ENCODE measurements at places on chromosomes 4 and X. TPM values are rescaled to one million over a fixed set of nuclear protein-coding genes. Genes with fewer than 3 reads are reported as not detected.

The WDR45 gene
- total RNA-seq = 78.5 TPM

The TGIF2LX gene
- not detected for total RNA-seq

- no peaks in the 10 kb centered on the region for H3K27me3 ChIP-seq
- no peaks in the 10 kb centered on the region for H3K4me1 ChIP-seq
- H3K36me3 ChIP-seq = no peaks in the 10 kb centered on the region
- no peak for DNase-seq
Measured at GRCh38 chr4:112895811-112896608, 153.4 kb upstream of the ANK2 start.

GRCh38 chr4:139084804-139085093, 69.2 kb downstream of the NOCT start:
- no peaks in the 10 kb centered on the region for H3K27me3 ChIP-seq
- peak overlapping the region; percentile 70 for H3K4me3 ChIP-seq
- H3K27ac ChIP-seq = peak overlapping the region; percentile 95
- no peak for DNase-seq

- DNase-seq = no peak
- no peaks in the 10 kb centered on the region for H3K4me1 ChIP-seq
- no peaks in the 10 kb centered on the region for H3K36me3 ChIP-seq
Measured at GRCh38 chr4:40421839-40422708, 86.9 kb downstream of the CHRNA9 start.

GRCh38 chr4:98262431-98262830, 1.2 kb downstream of the RAP1GDS1 start:
- no peaks in the 10 kb centered on the region for H3K4me1 ChIP-seq
- DNase-seq = no peak
- H3K27me3 ChIP-seq = no peaks in the 10 kb centered on the region
- H3K27ac ChIP-seq = peak overlapping the region; percentile 93
- peak overlapping the region; percentile 95 for H3K4me3 ChIP-seq
- no peaks in the 10 kb centered on the region for H3K36me3 ChIP-seq

- H3K36me3 ChIP-seq = no peaks in the 10 kb centered on the region
- no peak for DNase-seq
- H3K27me3 ChIP-seq = no peaks in the 10 kb centered on the region
- no peaks in the 10 kb centered on the region for H3K4me1 ChIP-seq
- H3K27ac ChIP-seq = no peak overlapping the region
Measured at GRCh38 chrX:40880712-40881111, 145.4 kb upstream of the MED14 start.

GRCh38 chr4:186953599-186954260, 230.1 kb upstream of the FAT1 start:
- H3K4me3 ChIP-seq = no peak overlapping the region
- H3K27me3 ChIP-seq = no peaks in the 10 kb centered on the region
- no peak overlapping the region for H3K27ac ChIP-seq
- no peaks in the 10 kb centered on the region for H3K4me1 ChIP-seq
- no peak for DNase-seq

GRCh38 chr4:145168581-145169187, 11.7 kb downstream of the OTUD4 start:
- H3K27me3 ChIP-seq = no peaks in the 10 kb centered on the region
- no peak for DNase-seq
- H3K27ac ChIP-seq = no peak overlapping the region
- no peaks in the 10 kb centered on the region for H3K4me1 ChIP-seq
- H3K4me3 ChIP-seq = no peak overlapping the region

The BRS3 gene
- not detected for total RNA-seq

GRCh38 chr4:132227151-132227856, 921.8 kb upstream of the PCDH10 start:
- H3K4me3 ChIP-seq = no peak overlapping the region
- H3K4me1 ChIP-seq = no peaks in the 10 kb centered on the region
- no peaks in the 10 kb centered on the region for H3K27me3 ChIP-seq
- no peaks in the 10 kb centered on the region for H3K36me3 ChIP-seq

The SLC10A3 gene
- total RNA-seq = 18.6 TPM

DNA sequence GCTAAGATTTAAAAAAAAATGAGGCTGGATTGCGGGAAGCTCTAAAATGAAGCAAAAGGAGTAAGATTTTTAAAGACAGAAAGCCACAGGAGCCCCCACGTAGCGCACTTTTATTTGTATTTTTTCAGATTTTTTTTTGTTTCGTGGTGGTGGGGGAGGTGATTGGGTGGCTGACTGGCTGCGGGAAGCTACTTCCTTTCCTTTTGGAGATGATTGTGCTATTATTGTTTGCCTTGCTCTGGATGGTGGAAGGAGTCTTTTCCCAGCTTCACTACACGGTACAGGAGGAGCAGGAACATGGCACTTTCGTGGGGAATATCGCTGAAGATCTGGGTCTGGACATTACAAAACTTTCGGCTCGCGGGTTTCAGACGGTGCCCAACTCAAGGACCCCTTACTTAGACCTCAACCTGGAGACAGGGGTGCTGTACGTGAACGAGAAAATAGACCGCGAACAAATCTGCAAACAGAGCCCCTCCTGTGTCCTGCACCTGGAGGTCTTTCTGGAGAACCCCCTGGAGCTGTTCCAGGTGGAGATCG, 908 bp downstream of the PCDH10 start:
- H3K27ac ChIP-seq = no peak overlapping the region
- no peaks in the 10 kb centered on the region for H3K36me3 ChIP-seq
- DNase-seq = no peak
- peaks cover 70% of the 10 kb centered on the region for H3K4me1 ChIP-seq
- H3K27me3 ChIP-seq = peaks cover 16% of the 10 kb centered on the region

DNA sequence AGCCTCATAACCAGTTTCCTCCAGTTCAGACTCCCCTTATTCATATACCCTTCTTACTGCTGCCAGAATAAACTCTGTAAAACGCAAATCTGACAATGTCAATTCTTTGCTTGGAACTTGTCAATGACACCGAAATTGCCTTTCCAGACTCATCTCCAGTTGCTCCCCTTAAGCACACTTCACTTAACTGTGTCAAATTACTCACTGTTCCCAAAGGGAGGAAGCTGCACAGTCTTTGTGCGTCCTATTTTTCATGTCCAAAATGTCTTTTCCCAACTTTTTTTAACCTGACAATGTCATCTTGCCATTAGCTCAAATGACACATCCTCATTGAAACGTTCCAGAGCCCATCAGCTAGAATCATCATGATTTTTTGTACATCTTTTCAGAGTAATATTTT, 867.3 kb downstream of the RPA4 start:
- no peak overlapping the region for H3K27ac ChIP-seq
- no peaks in the 10 kb centered on the region for H3K27me3 ChIP-seq
- no peak overlapping the region for H3K4me3 ChIP-seq
- no peak for DNase-seq

DNA sequence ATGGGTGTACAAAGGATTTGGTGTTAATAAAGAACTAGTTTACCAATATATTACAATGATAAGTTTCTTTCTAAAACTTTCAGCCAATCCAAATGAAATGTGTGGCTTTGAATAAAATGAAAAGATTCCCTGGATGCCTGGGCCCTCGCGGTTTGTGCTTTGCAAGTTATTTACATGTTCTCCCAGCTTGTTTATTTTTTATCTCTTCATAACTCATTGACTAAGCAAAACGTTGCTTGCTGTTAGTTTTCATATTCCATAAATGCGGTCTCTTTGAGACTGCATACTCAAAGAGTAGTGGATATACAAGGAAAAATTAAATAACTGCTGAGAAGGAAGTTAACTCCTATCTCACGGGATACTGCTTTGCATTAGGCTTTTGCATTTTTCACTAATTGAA, 26.0 kb downstream of the FHDC1 start:
- H3K4me3 ChIP-seq = no peak overlapping the region
- H3K27ac ChIP-seq = no peak overlapping the region
- H3K27me3 ChIP-seq = no peaks in the 10 kb centered on the region
- H3K36me3 ChIP-seq = no peaks in the 10 kb centered on the region
- H3K4me1 ChIP-seq = no peaks in the 10 kb centered on the region

DNA sequence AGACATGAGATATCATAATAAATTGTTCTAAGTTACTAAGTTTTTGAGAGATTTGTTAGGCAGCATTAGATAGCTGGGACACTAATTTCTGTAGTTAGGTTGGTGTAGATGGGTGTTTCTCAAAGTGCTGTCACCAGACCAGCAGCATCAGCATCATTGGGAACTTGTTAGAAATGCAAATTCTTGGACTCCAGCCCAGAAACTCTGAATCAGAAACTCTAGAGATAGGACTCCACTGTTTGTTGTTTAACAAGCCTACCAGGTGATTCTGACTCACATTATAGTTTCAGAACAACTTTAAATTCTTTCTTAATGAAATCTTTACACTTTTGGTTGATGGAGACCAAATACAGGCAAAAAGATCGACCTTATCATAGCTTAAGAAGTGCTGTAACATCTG, 173.7 kb downstream of the PABPC4L start:
- DNase-seq = no peak
- H3K27me3 ChIP-seq = no peaks in the 10 kb centered on the region
- H3K36me3 ChIP-seq = no peaks in the 10 kb centered on the region

- H3K4me1 ChIP-seq = no peaks in the 10 kb centered on the region
- no peak overlapping the region for H3K27ac ChIP-seq
- no peaks in the 10 kb centered on the region for H3K36me3 ChIP-seq
- no peak overlapping the region for H3K4me3 ChIP-seq
Measured at GRCh38 chr4:848307-848691, 22.4 kb upstream of the CPLX1 start.

GRCh38 chr4:43399726-43400125, 507.2 kb downstream of the GRXCR1 start:
- H3K4me1 ChIP-seq = no peaks in the 10 kb centered on the region
- no peak for DNase-seq
- H3K36me3 ChIP-seq = no peaks in the 10 kb centered on the region
- H3K27ac ChIP-seq = no peak overlapping the region

DNA sequence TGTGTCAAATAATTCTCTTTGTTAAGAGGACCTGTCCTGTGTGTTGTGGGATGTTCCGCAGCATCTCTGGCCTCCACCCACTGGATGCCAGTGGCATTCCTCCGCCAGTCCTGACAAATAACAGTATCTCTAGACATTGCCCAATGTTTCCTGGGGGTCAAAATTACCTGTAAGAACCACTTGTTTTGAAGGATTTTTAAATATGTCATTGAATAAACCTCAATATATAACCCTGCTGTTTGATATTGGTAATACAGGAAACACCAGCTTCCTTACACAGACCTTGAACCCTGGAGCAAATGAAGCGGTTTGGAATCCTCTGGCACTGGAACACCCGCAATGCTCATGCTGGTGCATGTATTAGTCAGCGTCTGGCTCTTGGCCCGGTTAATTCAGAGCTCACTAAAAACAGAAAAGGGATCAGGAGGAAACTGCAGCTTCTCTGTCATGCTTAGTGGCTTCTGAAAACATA, 101.3 kb downstream of the TBL1X start:
- H3K27ac ChIP-seq = peak overlapping the region; percentile 34
- no peak overlapping the region for H3K4me3 ChIP-seq
- DNase-seq = peak; percentile 83
- no peaks in the 10 kb centered on the region for H3K36me3 ChIP-seq

The CDX4 gene
- total RNA-seq = not detected

- no peaks in the 10 kb centered on the region for H3K4me1 ChIP-seq
- H3K27ac ChIP-seq = no peak overlapping the region
- H3K36me3 ChIP-seq = no peaks in the 10 kb centered on the region
- no peak for DNase-seq
Measured at GRCh38 chrX:30568136-30568535, 9.4 kb downstream of the TASL start.

DNA sequence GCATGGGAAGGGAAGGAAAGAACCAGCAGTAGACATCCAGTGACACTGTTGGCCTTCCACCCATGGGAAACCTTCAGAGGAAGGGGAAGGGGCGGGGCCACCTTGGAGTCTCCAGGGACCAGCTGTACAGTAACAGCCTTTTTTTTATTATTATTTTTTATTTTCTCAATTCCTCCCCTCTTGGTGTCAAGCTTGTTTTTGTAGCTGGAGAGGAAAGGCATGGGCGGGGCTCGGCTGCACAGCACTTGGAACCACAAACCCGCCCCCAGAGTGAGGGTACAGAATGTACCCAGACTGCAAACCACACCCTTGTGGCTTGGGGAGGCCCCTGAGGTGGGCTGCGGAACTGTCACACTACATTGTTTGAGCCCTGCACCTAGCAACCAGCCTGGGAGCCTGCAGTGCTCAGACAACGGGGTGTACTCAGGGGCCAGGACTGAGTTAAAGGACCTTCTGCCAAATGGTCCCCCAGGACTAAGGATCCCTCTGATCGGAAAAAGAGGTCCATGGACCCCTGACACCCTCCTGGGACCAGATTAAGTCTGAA, 45.7 kb downstream of the PRPS1 start:
- no peaks in the 10 kb centered on the region for H3K36me3 ChIP-seq
- H3K27me3 ChIP-seq = no peaks in the 10 kb centered on the region
- H3K4me1 ChIP-seq = no peaks in the 10 kb centered on the region
- peak overlapping the region; percentile 19 for H3K4me3 ChIP-seq
- DNase-seq = peak; percentile 93

- no peaks in the 10 kb centered on the region for H3K4me1 ChIP-seq
- no peak overlapping the region for H3K4me3 ChIP-seq
- no peaks in the 10 kb centered on the region for H3K27me3 ChIP-seq
- H3K36me3 ChIP-seq = no peaks in the 10 kb centered on the region
Measured at GRCh38 chr4:140595065-140595464, 26.3 kb upstream of the UCP1 start.

- H3K27ac ChIP-seq = peak overlapping the region; percentile 29
- no peak overlapping the region for H3K4me3 ChIP-seq
- DNase-seq = no peak
- no peaks in the 10 kb centered on the region for H3K27me3 ChIP-seq
- no peaks in the 10 kb centered on the region for H3K36me3 ChIP-seq
- H3K4me1 ChIP-seq = peaks cover 9% of the 10 kb centered on the region
Measured at GRCh38 chr4:108045687-108046024, 56.0 kb downstream of the HADH start.

DNA sequence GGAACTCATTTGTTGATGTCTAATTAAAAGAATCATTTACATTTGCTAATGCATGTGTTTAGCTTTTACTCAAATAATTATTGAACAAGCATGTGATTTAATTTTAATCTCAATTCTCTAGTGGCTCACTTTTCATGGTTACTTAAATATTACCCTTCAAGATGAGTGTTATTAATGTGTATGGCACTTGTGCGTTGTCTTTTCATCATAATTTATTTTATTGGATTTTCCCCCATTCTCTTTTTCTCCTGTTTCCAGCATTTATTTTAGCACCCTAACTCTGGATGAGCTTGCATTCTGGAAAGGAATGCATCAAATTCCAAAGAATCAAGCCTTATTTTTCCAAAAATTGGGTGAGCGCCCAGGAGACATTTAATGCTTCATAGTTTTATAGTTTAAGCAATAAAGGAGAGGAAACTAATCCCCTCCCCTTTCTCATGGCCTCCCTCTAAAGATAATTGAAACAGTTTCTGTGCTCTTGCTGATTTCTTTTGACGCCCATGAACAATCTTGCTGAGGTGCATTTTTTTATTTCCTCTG, 191.1 kb upstream of the FAT4 start:
- DNase-seq = no peak
- H3K4me3 ChIP-seq = no peak overlapping the region

GRCh38 chr4:72136429-72136828, 104.6 kb downstream of the NPFFR2 start:
- no peaks in the 10 kb centered on the region for H3K27me3 ChIP-seq
- H3K4me1 ChIP-seq = no peaks in the 10 kb centered on the region
- H3K36me3 ChIP-seq = no peaks in the 10 kb centered on the region
- no peak overlapping the region for H3K4me3 ChIP-seq

DNA sequence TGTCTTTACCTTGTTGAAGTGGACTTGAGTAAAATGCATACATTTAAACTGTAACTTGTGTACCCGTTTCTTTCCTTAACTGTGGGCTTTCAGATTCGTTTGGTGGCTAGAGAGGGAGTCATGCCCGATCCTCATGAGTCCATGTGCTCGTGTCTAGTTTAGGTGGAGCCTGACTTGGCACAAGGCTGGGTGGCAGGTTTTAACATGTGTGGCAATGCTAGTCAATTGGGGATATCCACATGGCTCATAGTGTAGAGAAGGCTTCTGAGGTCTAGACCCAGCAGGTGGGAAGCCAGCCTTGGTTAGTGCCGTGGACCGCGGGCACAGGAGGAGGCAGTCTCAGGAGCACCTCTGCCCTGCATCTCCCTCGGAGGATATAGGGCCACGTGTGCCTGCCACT, 48.5 kb upstream of the CLCN4 start:
- no peaks in the 10 kb centered on the region for H3K36me3 ChIP-seq
- H3K27me3 ChIP-seq = no peaks in the 10 kb centered on the region

Data from sigmoid colon (tissue), 7 donors.